ENCODE measurements at places on chromosomes 2 and 18.

- DNase-seq = no peak
Measured at GRCh38 chr18:9850309-9850708, 35.5 kb upstream of the TXNDC2 start.

GRCh38 chr18:28606686-28607085 is 429.8 kb upstream of the CDH2 start:
- no peak for DNase-seq

DNA sequence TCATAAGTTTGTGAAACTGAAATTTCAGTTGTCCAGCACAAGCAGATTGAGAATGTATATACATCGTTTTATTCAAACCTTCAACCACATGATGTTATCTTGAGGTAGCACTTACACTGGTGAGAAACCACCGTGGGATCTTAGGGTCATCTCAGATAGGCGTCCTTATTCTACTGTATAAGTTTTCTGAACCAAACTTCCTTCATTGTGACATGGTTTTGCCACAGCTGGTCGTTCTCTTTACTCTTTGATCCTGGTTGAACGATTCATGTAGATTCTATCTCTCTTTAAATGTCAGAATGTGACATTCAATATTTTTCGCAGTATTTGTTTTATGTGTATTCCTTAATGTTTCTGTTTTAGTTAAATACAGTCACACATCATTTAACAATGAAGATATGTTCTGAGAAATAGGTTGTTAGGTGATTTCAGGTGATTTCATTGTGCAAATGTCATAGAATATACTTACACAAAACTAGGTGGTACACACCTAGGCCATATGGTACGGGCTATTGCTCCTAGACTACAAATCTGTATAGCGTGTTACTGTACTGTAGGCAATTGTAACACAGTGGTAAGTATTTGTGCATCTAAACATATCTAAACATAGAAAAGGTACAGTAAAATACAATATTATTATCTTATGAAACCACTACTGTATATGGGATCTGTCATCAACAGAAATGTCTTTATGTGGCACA is 17.9 kb upstream of the ARHGAP25 start:
- no peak for DNase-seq

GRCh38 chr2:230564805-230565779 is 147.6 kb upstream of the CAB39 start:
- no peak for DNase-seq

GRCh38 chr2:223642506-223642905 is 40.3 kb upstream of the SCG2 start:
- DNase-seq = no peak

GRCh38 chr2:191831410-191831994 is 15.4 kb downstream of the CAVIN2 start:
- no peak for DNase-seq

DNA sequence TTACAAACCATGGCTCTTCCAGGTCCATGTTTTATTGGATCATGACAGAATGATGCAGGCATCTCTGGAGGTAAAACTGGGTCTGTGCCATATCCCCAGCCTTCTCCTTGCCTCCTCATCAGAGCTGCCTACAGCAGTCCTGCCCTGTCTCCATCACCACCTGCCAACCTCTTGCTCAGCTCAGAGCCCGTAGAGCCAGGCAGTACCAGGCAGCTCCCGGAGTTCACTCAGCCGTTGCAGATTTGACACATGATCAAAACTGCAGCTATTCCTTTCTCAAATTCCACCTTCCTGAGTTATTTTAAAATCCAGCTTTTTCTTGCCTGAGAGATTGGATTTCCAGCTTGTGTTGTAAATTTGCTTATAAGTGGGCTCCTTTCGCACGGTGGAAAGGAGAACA is 218.2 kb upstream of the CELF4 start:
- no peak for DNase-seq

- DNase-seq = peak; percentile 33
Measured at GRCh38 chr2:111222204-111222866, 101.6 kb downstream of the BCL2L11 start.

DNA sequence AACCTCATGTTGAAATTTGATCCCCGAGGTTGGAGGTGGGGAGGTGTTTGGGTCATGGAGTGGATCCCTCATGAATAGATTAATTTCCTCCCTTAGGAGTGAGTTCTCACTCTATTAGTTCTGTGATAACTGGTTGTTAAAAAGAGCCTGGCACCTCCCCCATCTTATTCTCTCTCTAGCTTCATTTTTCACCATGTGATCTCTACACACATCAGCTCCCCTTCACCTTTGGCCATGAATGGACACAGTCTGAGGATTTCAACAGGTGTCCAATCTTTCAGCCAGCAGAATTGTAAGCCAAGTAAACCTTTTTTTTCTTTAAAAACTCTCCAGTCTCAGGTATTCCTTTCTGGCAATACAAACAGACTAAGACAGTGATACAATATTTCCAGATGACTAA is 602.0 kb upstream of the FAM98A start:
- no peak for DNase-seq

DNA sequence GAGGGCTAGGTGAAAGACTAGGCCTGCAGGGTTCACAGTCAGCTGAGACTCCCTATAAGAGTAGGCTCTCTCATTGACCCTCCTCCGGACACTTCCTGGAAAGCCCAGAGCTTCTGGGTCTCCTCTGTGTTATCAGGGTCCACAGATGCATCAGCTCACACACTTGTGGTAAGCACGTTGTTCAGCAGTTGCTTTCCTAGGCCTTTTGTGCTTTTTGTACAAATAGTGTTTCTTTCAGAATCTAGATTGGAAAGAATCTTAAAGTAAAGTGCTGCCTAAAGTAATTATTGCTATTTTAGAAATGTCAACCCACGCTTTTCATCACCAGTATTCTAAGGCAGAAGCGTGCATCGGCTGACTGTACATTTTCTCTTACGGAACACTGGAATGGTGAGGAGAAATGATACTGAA is 15.5 kb downstream of the SLC9A2 start:
- DNase-seq = no peak

All from activated CD8-positive, alpha-beta memory T cell treated with anti-CD3 and anti-CD28 coated beads, Interleukin-2, amount 10 ng/mL, durations not matched to agents 7 days and 5 days (primary cell).